Umbilical cord (tissue), 2 donors: ENCODE measurements at places on chromosomes 1 and 21. TPM values are rescaled to one million over a fixed set of nuclear protein-coding genes. Genes with fewer than 3 reads are reported as not detected.

LRRC39 gene
- total RNA-seq = 2.4 TPM

STUM gene
- 1.7 TPM for total RNA-seq

SIM2 gene
- 0.96 TPM for total RNA-seq

GTF2B gene
- total RNA-seq = 40.9 TPM

LCE1F gene
- total RNA-seq = not detected

RASAL2 gene
- 40.7 TPM for total RNA-seq

TMEM82 gene
- not detected for total RNA-seq

TFF3 gene
- 0.48 TPM for total RNA-seq

HSD3B2 gene
- total RNA-seq = 2.9 TPM

SPRR2E gene
- total RNA-seq = not detected

SDC3 gene
- 29.6 TPM for total RNA-seq

SYTL1 gene
- 8.2 TPM for total RNA-seq

UBL4B gene
- total RNA-seq = not detected

DOCK7 gene
- total RNA-seq = 293 TPM
